Dermis blood vessel endothelial cell (primary cell): ENCODE measurements at places on chromosomes 1 and 21. TPM values are rescaled to one million over a fixed set of nuclear protein-coding genes. Genes with fewer than 3 reads are reported as not detected.
A peak's percentile ranks its signal among the peaks of the same experiment; 100 is the strongest.

DNA sequence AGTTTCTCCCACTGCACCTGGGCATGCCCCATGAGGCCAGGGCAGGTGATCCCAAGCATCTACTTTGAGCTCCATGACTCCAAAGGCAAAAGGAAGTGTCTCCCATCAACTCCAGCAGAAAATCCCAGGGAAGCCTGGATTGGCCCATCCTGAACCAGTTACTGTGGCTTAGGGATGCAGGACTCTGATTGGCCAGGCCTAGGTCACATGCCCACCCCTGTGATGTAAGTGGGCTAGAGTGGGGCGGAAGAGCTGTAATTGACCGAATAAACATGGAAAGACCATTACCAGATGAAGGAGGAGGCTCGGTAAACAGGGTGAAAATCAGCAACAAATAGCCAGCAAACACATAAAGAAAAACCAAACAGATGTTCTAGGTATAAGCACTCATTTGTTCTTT, 45.2 kb downstream of the MATN1 start:
- no peak for DNase-seq

- peak; percentile 28 for DNase-seq
These were observed 49.8 kb downstream of the NFIA start for GRCh38 chr1:61132176-61132638.

NT5C1A gene
- not detected in 2 replicates for total RNA-seq

MFAP2 gene
- 8.9 and 24.5 TPM in 2 replicates for total RNA-seq
